Activated CD4-positive, alpha-beta T cell treated with anti-CD3 and anti-CD28 coated beads for 48 hours (primary cell): ENCODE measurements at places on chromosomes 7 and 10.

GRCh38 chr7:132475037-132475668, 101.1 kb downstream of the PLXNA4 start:
- DNase-seq = no peak

GRCh38 chr10:121616291-121616690, 18.0 kb upstream of the FGFR2 start:
- DNase-seq = no peak

DNA sequence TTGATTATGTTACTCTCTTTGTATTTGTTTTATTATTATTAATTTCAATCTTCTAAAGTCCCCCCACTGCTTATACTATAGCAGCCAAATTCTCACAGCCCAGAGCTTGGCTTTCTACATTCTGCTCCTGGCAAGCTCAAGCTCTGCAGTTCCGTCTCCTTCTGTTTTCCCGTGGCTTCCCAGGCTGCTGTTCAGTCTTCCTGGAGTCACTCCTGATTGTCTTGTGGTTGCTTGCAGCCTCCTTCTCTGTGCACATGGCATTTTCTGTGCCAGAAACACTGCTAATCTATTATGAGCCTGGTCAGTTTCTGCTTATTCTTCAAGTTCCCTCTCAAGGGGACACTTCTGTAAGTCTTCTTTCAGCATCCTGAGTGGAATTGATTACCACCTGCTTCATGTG, 533.7 kb upstream of the IGFBP3 start:
- no peak for DNase-seq

DNA sequence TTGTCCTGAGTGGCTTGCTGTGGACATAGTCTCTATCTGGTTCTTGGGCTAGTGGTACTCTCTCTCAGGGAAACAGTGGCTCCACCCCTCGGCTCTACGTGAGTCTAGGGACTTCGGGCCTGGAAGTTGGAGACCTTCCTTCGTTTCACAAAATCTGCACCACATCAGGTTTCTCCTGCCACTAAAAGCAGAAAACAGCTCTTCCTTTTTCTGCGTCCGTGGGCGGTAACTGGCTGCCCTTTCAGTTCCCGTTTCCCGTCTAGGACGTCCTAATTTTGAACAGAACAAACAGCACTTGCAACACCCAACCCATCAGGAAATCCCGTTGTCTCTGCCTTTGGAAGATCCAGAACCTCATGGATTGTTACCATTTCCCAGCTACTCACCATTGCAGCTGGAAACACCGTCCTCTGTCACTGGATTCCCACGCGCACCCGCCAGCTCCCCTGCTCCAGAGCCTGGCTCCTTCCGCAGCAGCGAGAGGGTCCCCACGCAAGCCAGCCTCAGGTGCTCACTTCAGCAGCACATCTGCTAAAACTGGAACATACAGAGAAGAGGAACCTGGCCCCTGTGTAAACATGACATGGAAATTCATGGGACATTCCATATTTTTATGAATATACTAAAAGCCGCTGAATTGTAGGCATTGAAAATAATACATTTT, 311.4 kb upstream of the AKR1E2 start:
- DNase-seq = peak; percentile 9
